ENCODE measurements at places on chromosomes 13 and 19.

- DNase-seq = no peak
Measured at GRCh38 chr19:47901370-47901769, 15.3 kb upstream of the SULT2A1 start.

DNA sequence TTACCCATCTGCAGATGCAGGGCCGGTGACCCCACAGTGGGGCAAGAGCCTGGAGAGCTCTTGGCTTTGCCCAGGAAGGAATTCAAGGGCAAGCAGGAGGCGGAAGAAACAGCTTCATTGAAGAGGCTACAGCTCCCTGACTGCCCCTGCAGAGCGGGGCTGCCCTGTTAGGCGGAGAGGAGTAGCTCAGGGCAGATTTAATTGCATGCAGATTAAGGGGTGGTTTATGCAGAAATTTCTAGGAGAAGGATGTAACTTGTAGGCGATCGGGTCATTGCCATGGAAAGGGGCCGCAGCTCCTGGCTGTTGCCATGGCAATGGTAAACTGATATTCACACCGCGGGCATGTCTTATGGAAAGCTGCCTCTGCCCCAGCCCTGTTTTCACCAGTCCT lies 94.1 kb downstream of the ATP11A start:
- DNase-seq = no peak

DNA sequence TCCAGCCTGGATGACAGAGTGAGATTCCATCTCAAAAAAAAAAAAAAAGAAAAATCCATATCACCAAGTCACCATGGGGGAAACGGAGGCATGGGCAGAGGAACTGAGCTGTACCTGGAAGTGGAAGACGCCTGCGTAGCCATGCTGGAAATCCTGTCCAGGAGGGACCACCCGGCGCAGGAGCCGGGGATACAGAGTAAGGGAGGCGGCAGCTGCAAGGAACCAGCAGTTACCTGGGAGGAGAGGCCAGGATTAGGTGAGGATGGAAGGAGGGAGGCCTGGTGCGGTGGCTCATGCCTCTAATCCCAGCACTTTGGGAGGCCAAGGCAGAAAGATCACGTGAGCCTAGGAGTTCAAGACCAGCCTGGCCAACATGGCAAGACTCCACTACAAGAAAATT lies 2.0 kb downstream of the CAPN12 start:
- DNase-seq = no peak

- no peak for DNase-seq
Measured at GRCh38 chr13:23160638-23161480, 19.9 kb upstream of the SGCG start.

GRCh38 chr13:46743191-46743590 lies 53.8 kb downstream of the ESD start:
- DNase-seq = no peak

- no peak for DNase-seq
Measured at GRCh38 chr13:108877300-108877699, 247.9 kb downstream of the MYO16 start.

DNA sequence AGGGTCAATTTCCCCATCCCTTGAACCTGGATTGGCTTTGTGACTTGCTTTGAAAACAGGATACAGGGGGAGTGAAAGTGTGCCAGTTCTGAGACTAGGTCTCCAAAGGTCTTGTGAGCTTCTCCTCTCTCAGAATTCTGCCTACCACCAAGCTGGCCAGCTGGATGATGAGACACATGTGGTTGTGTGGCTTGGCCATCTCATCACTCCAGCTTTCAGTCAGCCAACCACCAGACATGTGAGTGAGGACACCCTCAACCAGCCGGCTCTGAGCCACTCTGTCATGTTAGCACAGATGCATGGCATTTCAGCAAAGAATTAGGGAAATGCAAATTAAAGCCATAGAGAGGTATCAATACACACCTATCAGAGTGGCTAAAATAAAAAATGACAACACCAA lies 29.5 kb downstream of the ENOX1 start:
- DNase-seq = no peak

DNA sequence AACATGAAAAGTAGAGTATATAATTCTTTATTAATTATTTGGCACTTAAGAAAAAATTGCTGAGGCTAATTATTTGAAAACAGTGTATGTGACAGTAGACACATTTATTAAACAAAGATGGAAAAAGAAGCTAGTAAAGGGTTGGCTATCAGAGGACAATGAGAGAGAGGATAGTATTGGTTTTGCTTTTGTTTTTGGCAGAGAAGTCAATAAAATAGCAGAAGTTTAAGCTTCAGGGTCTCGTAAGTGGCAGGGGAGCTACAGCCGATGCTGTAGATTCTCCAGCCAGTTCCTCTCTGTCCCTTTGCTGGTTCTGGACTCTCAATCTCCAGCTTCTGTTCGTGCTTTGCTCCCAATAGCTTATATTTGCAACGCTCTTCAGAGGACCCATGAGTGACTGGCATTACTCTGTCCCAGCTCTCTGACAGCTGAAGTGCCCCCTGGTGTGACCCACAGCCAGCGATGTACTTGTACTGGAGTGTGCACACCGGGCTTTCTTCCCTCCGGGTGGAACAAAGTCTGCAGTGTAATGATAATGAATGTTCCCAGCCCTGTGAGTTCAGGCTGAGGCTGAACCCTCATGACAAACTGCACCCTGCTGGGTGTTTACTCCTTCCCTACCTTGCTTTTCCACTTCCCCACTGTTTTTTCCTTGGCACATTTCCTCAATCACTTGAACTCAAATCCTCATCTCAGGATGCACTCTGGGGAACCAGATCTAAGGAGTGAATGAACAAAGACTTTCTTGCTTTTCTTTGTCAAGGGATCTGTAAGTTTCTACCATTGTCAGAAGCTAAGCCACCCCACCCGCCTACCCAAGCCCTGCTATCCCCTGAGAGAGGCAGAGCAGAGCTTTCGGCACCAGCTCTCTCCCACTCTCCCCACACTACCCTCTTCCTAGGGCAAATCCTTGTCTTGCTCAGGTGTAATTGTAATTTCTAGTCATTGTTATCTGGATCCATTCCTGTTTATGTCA lies 254.8 kb downstream of the LHFPL6 start:
- DNase-seq = no peak

- no peak for DNase-seq
Measured at GRCh38 chr13:106156468-106156867, 379.0 kb downstream of the EFNB2 start.

DNA sequence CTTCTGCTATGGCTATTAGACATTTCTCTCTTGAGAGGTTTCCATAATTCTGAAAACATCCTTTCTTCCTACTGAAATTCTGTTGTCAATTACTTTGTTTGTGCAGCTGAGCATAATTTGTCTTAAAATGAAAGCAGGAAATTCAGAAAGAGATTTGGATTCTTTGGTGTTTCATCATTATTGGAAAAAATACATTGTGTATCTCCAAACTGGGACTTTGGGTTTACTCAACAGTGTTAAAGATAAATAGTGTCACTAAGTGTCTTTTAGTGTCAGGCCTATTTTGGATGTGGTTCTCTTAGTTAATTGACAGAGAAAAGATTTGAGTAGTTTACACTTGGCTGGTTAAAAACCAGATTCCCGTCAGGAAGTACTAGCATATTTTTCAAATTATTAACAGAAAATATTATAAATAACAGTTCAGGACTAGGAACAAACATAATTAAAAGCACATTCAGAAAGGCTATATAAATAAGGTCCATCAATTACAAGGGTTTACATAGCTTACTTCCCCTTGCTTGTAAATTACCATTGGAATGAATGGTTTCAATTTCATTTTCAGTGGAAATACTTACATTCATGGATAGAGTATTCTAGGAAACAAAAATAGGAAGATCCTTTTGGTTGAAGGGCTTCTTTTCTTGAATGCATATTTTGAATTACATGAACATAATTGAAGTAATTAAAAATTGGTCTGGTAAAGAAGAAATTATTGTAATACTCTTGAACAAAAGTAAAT lies 483.1 kb downstream of the GPC6 start:
- no peak for DNase-seq

DNA sequence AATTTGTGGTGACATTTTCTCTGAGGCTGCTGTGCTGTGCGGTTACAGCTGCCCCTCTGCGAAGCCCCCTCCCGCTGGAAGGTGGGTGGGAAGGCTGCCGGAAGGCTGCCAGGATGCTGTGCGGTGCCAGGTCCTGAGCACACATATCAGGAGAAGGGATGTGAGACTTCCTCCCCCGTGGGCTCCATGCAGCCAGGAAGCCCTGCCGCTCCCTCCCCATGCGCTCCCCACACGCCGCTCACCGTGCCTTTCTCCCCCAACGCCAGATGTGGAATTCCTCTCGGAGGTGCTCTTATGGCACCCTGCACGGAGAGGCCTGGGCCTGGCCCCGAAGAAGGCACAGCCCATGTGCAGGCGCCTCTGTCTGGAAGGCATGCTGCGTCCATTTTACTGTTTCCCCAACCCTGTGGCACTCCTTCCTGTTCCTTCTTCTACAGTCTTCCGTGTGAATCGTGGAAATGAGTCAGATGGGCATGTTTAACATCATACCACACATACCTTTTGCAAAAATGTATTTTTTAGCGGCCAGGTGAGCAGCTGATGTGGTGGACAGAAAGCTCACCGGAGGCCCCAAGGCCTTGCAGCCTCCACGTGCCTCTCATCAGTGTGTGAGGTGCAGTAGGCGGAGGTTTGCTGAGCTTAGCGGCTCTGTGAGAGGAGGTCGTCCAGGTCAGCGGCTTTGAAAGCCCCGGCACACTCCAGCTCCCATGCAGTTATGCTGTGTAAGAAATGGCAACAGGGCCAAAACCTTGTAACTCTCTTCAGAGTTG lies 88.0 kb downstream of the ATP11A start:
- DNase-seq = no peak

GRCh38 chr19:14795078-14795721 lies 16.8 kb upstream of the ADGRE2 start:
- no peak for DNase-seq

GRCh38 chr13:97403893-97404750 lies 29.8 kb upstream of the RAP2A start:
- DNase-seq = no peak

DNA sequence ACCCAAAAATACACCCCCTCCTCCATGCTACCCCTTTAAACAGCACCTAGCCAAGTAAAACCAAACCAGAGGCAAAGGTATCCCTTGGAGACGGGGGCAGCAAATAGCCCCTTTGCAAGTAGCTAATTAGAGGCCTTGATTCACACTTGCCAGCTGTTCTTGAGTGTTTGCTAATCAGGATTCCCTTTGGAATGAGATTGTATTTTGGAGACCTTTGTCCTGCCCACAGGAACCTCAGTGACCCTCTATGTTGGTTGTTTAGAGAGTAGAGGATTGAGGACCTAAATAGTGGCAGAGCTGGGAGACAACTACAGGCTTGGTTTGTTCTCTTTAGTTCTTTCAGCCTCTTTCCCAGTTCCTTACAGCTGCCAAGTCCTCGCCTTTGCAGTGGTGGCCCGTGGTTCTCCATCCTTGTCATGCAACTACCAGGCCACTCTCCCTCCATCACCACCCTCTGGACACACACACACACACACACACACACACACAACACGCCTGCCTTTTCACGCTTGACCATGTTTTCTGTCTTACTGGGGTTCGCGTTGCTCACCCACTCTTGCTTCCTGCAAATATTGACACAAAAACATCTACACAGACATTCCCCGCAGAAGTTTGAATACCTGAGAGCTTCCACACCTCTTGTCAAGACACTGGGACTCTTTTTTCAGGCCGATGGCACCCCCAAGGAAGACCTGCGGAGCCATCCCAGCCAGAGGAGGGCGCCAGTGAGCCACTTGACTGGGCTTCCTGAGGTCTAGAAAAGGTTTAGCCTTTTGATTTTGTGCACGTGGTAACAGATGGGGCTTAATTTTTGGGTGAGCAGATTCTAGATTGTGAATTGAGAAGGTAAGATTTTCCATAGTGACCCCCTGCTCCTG lies 80.0 kb upstream of the GPR183 start:
- no peak for DNase-seq

- no peak for DNase-seq
Measured at GRCh38 chr13:40434516-40435397, 231.7 kb downstream of the FOXO1 start.

GRCh38 chr19:13963603-13964105 lies 11.3 kb downstream of the DCAF15 start:
- no peak for DNase-seq

DNA sequence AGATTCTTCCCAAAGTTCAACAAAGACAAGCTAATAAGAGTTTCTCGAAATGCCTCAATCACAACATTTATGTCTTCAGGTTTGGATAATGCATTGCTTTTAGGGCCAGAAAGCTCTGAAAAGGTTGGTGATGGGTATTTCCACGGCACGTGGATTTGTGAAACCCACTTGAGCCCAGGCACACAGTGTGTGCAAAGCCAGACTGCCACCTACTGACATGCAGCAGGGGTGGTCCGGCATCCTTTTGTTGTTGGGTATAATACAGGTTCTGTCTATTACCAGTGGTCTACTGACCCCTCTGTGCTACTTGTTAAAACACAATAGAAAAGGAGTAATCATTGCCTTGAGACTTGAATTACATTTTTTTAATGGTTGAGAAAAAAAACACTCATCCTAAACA lies 225.6 kb downstream of the RAP2A start:
- DNase-seq = peak; percentile 11

Data from NCI-H524 treated with DMSO at 0.1 percent for 48 hours (cell line).